IPS DF 6.9 (cell line): ENCODE measurements at places on chromosomes 5 and 9.

GRCh38 chr5:1401536-1402138, 43.6 kb downstream of the SLC6A3 start:
- DNase-seq, result no peak

DNA sequence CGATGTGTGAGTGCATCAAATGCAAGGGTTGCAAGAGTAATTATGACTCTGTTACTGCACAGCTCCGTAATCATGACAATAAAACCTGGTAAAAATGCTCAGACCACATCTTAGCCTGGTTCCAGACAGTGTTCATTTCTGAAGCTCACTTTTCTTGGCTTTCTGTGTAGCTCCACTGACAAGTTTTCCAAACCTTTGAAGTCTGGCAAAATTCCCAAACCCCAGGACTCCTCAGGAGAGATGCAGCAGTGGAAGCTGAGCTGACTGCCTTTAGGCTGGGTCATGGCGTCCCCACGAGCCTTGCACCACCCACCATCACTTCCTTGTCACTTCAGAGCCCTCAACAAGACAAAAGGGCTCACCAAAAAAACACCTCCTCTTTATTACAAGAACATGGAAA, 131.6 kb upstream of the TAS2R1 start:
- no peak for DNase-seq

GRCh38 chr5:35442885-35443639, 174.6 kb upstream of the SPEF2 start:
- no peak for DNase-seq

DNA sequence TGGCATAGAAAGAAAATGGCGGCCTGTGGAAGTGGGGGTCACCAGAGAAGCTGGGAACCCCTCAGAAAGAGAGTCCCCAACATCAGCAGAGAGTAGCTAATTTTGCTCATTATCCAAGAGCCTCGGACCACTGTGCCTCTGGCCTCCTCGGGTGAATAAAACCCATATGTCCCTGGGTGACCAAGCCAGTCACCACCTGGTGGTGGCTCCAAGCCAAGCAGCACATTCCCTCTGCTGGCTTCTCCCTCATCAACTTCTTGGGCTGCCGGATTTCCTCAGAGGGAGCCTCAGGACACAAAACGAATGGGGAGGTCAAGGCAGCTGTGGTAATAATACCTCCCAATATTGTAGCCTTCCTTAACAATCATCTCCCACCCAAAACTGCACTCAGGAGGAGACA, 242.5 kb downstream of the NFIB start:
- DNase-seq, result no peak

DNA sequence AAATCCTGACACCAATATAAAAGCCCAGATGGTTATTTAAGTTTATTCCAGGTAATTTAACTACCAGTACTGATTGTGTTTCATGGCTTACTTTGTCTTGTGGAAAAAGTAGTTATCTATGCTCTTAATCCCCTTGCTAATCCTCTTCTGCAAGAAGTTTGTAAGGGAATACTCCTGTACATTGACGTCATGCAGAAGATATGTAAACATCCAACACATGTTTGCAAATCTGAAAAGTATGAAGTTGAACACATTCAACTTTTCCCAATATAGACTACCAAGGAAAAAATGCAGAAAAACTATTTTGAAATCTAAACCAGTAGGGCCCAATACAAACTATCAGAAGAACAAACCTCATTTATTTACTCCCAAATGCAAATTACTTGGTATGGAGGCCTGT, 56.3 kb upstream of the ELL2 start:
- no peak for DNase-seq

DNA sequence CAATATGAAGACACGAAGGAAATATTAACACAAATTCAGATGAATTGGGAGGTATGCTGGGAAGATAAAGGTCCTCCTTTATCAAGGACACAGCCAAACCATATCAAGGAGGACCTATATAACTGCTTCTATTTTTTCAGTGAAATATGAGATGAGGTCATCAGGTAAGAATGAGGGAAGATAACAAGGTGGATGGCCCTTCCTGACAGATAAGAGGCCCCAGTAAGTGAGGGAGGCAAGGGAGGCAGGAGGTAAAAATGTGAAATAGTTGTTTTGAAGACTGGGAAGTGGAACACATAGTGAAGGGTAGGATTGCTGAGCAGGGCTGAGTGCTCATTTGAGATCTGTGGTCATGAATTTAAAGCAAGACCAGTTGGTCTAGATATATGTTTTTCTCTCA, 60.0 kb upstream of the FOXE1 start:
- DNase-seq, result no peak

GRCh38 chr9:136095070-136096058, at the start of gene NACC2:
NACC2 (minus strand) TSS chr9:136095289; CDS start chr9:136050521, 44,768 bp downstream.
- no peak for DNase-seq

- no peak for DNase-seq
Measured at GRCh38 chr5:112876362-112876761, 15.3 kb downstream of the SRP19 start.

- DNase-seq, result no peak
Measured at GRCh38 chr5:77390795-77391194, 101.3 kb downstream of the WDR41 start.

- no peak for DNase-seq
Measured at GRCh38 chr9:94657021-94657725, 17.9 kb upstream of the FBP1 start.

- no peak for DNase-seq
Measured at GRCh38 chr5:173451651-173452050, 123.4 kb upstream of the STC2 start.

DNA sequence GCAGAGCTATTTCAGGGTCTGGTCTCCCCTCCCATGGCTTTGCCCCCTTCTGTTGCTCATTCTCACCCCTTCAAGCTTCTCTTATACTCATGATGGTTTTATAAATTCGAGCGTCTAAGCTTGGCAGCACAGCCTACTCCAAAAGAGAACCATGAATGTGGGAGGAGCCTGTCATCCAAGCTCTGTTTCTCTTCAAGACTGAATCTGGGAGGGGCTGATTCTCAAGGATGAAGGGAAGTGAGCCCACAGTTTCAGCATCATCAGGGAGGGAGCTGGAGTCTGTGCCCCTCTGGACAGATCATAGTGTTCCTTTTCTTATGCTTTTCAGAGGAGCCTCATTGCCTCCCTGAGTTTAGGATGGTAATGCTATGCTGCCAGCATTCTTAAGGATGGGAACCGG, 168.6 kb downstream of the CFAP90 start:
- DNase-seq, result no peak

DNA sequence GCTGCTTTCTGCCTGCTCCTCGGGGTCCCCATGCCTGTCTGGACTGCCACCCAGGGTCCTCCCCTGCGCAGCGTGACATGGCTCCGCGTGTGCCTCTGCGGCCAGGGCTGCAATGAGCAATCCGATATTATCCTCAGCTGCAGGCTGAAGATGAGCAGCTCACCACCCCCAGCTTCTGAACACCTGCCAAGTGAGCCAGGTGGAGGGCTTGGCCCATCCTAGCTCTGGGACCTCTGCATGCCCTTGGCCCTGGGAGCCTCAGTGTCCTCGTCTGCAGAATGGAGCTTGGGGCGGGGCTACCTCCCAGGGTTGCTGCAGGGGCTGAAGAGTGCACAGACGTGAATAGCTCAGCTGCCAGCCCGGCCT, 4.1 kb upstream of the MYMK start:
- no peak for DNase-seq

GRCh38 chr9:90899287-90899686, 97.7 kb downstream of the SYK start:
- no peak for DNase-seq

DNA sequence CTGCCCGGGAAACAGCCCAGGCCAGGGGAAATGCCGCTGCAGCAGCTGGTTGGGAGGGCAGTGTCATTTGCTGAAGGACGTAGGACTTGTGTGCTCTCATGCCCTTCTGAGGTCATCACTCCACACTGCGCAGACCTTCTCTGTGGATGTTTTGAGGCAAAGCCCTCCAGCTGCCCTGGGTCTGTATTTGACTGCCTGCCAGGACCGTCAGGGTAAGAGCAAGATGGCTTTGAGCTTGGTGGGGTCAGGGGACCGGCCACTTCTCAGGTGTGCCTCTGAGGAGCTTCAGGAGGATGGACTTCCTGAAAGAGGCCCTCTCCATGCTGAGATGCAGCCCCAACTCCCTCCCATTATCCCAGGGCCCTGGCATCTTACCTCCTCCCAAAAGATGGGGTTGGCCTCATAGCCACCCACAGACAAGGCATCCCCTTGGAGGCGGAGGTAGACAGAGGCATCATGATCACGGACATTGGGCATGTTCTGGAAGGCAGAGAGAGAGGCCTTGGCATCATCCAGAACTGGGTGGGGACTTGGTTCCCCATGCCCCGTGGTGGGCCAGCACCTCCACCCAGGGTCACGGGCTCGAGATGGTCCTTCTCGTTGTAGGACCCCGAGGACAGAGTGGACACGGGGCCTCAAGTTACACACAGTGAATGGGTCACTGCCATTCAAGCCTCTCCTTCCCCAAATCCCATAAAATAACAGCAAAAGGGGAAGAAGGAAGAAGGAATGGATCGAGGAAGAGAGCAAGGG, 19.4 kb downstream of the SARDH start:
- DNase-seq, result no peak

- DNase-seq, result no peak
Measured at GRCh38 chr5:106545325-106545724, 1125.4 kb downstream of the EFNA5 start.

- DNase-seq, result no peak
Measured at GRCh38 chr5:78569441-78569840, 79.1 kb downstream of the LHFPL2 start.
